ENCODE measurements at places on chromosomes 5 and 9. TPM values are rescaled to one million over a fixed set of nuclear protein-coding genes. Genes with fewer than 3 reads are reported as not detected.

The IRX1 gene
- not detected for total RNA-seq

The C5orf58 gene
- total RNA-seq: not detected

The RIGI gene
- 14.7 TPM for total RNA-seq

The SHOC1 gene
- not detected for total RNA-seq

The GDNF gene
- total RNA-seq: 0.77 TPM

The CCDC192 gene
- total RNA-seq: not detected

The GABRA6 gene
- total RNA-seq: not detected

The GPR150 gene
- total RNA-seq: not detected

The SEMA5A gene
- 129 TPM for total RNA-seq

The PTGS1 gene
- total RNA-seq: 2.1 TPM

The HAVCR2 gene
- total RNA-seq: 5.5 TPM

The CDC20B gene
- total RNA-seq: 0.35 TPM

The CCL28 gene
- total RNA-seq: under 0.01 TPM

The CAVIN4 gene
- 2.1 TPM for total RNA-seq
